Gastroesophageal sphincter (tissue), 4 donors: ENCODE measurements at places on chromosomes 2 and 18. TPM values are rescaled to one million over a fixed set of nuclear protein-coding genes. Genes with fewer than 3 reads are reported as not detected.

The GKN2 gene
- not detected for total RNA-seq

The DGKD gene
- total RNA-seq, result 19.2 TPM

The SPHKAP gene
- total RNA-seq, result 0.27 TPM

The BCS1L gene
- total RNA-seq, result 24.3 TPM

The GREB1L gene
- total RNA-seq, result 7.4 TPM

The TTR gene
- total RNA-seq, result not detected

- no peak for ATAC-seq
Observed at GRCh38 chr2:65565681-65566080, 133.3 kb upstream of the SPRED2 start.

- no peak for ATAC-seq
Observed at GRCh38 chr2:178401994-178402437, 49.0 kb downstream of the PRKRA start.

DNA sequence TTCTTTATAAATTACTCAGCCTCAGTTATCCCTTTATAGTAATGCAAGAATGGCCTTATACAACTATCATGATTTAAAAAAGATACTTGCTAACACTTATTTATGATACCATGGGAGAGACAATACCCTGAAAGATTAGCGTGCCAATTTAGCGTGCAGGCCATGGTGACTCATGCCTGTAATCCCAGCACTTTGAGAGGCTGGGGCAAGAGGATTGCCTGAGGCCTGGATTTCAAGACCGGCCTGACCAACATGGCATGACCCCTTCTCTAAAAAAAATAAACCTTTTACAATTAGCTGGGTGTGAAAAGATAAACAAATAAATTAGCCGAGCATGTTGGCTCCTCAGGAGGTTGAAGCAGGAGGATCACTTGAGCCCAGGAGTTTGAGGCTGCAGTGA lies 493.4 kb upstream of the FSIP2 start:
- no peak for ATAC-seq

DNA sequence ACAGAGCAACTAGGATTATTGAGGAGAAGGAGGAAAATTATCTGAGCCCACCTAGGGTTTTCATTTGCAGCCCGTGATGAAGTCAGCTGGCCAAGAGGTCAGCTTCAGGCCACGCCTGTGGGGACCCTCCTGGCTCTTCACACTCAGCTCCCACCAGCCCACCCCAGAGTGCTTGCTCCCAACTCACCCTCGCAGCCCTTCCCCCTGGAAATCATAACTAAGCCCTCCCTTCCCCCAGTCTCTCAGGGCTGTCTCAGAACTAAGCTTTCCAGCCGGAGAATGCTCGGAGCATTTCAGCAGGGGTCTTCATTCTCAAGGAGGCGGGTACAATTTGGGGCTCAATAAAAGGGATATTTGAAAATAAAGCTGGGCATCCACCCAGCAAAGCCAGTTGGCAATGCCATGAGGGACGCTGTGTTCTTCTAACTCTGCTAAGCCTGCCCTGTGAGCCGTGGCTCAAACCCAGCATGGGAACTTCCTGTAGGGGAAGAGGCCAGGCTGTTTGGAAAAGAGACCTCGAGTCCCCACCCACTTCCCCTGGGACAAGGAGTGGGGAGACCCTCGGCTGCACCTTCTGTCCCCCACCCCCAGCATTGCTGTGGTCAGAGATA lies 194.9 kb downstream of the CTIF start:
- no peak for ATAC-seq

GRCh38 chr2:237432484-237433092 lies 18.6 kb upstream of the COL6A3 start:
- ATAC-seq, result no peak

DNA sequence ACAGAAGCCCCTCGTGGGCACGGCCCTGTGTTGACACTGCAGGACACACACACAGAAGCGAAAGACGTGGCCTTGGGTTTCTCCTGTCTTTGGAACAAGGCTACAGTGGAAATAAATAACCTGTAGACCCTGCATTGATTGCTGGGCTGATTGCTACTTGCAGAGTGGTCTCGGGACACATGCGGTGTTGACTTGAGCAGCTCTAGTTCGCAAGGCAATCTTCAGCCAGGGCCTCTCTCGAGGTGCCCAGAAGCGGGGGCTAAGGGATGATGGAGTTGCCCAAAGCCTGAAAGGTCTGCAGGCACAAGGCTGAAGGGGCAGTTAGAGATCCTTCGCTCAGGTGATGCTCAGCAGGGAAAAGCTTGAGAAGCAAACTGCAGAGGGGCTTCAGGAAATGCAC lies 180.3 kb downstream of the SEPTIN10 start:
- no peak for ATAC-seq

DNA sequence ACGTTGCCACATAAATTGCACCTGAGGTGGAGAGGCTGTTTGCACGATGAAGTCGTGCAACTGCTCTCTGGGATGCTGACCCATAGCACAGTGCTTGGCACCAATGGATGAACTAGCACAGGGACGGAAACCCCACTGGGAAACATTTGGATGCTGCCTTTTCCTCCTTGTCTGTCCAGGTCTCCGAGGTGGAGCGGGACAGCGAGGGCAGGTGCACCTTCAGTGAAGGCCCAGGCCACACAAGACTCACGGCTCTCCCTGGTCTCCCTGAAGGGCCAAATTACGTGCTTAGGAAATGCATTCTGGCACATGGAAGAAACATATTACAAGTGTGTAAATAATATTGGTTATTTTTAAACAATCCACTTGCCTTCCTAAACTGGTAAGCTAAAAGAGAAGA lies 70.3 kb downstream of the TPO start:
- no peak for ATAC-seq

GRCh38 chr2:219570194-219570923 lies 980 bp downstream of the OBSL1 start:
- ATAC-seq, result peak; percentile 69

- ATAC-seq, result no peak
Observed at GRCh38 chr2:201500534-201500933, 49.0 kb downstream of the STRADB start.

DNA sequence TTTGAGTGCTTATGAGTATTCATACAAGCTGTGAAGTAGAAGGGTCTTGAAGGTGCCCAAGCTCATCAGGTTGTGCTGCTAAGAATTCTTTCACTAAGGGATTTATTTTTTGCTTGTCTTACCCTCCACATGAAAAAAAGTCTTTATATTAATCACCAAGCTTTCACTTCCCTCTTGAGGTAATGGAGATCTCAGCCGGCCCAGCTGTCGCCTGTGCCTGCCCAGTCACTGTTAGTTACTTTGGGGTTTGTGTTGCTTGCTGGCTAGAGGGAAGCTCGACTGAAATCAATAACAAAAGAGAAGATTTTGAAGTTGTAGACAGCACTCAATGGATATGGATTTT lies 21.9 kb downstream of the MC2R start:
- ATAC-seq, result no peak

DNA sequence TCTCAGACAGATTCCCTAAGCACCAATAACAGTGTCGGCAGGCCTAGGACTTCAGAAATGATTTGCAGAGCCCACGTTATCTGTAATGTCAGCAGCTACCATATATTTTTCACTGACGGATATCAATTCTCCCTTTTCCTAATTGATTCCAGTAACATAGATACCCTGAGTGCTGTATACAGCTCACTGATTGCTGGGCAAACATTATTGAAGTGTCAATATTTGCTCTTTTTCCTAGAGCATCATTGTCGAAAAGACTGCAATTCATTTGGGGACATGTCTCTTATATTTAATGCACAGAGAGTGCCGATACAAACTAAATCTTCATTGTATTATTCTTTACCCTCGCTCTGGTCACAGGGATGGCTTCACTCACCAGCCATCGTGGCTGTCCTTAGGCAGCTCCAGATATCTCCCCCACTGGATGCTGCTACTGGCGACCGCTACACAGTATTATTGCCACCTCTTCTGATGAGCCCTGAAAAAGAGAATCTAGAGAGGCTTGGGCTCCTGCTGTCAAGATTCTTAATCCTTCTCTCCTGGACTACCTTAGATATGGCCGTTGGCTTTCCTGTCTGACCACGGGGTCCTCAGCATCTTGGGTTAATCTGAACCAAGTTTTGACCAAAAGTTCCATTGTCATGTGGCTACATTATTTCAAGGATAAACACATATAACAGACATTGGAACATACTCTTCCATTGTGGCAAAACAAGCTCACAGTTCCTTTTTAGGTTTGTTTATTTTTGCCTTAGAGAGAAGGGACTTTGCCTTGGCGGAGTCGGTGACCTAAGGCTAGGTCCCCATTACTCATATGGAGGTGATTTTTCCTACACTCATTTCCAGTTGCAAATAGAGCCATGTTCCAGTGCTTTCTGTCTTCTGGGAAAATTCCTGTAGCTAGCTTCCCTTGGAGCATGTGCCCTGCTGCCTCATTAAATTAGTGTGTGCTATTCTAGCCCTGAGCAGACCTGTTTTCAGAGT lies 105.4 kb downstream of the CPO start:
- ATAC-seq, result no peak

- ATAC-seq, result no peak
Observed at GRCh38 chr2:44135771-44136170, 32.9 kb upstream of the PPM1B start.

DNA sequence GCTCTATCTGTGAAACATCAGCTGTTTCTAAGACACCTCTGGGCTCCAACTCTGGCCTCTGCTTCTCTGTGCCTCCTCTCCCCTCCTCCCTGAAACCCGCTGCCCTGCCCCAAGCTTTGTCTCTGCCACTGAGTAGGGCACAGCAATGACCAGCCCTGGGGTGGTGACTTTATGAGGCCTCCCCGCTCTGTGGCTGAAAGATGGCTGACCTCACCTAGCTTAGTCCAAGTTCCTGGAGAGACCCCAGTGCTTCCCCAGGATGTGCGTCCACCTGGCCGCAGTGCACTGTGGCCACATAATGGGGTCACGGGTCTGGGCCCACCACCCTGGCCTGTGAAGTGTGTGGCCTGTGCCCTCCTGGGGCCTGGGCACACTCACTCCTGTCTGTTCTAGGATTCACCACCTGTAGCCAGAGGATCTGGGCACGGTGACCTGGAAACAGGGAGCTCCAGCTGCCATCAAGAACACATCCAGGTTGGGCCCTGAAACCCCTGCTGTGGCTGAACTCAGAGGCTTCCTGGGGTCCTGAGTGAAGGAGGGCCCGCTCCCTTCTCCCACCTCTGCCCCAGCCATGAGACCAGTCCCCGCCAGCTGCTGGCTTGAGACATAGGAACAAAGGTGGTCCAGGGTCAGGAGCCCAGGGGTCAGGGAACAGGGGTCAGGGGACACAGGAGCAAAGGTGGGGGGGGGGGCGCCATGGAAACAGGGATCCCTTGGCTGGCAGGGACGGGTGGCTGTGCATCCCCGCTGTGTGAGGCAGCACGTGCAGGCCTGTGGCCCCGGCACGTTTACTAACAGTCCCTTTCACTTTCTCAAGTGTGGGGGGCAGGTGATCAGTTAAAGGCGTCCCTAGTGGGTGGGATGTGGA lies 29.3 kb upstream of the OTOS start:
- ATAC-seq, result no peak

GRCh38 chr18:1012775-1013174 lies 108.1 kb downstream of the ADCYAP1 start:
- ATAC-seq, result no peak

- ATAC-seq, result no peak
Observed at GRCh38 chr18:35577045-35577848, 4.3 kb upstream of the GALNT1 start.

DNA sequence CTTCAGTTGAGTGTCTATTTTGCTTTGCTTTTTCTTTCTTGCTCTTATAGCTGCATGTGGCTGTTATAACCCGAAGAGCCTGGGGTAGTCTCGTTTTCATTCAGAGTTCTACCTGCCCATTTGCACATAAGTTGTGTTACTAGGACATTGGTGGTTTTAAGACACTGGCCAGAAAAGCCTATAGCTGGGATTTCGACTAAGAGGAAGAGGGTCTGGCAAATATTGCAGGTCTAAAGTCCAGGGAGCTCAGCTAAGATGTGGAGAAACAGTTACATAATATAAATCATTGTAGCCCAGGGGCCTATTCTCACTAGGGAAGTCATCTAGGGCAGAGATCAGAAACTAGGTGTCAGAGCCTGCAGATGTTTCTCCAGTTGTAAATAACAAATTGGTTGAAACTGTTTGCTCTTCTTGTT lies 120.8 kb downstream of the BABAM2 start:
- ATAC-seq, result no peak

DNA sequence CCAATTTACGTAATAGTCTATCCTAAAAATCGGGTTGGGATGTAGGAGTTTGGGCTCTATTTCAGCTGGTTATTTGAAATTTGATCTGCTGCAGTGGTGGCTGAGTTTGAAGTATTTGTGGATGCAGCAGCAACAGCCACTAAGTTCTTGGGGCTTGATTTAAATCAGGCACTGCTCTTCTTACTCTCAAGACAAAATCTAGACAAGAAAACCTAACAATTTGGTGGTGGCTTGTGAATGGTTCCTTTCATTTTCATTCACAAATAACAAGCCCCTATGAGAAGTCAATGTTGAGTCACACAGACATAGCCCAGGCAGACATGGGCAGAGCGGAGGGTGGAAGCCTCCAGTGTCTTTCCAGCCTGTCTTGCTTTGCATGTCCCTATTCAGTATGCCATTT lies 199.3 kb downstream of the LTBP1 start:
- no peak for ATAC-seq

DNA sequence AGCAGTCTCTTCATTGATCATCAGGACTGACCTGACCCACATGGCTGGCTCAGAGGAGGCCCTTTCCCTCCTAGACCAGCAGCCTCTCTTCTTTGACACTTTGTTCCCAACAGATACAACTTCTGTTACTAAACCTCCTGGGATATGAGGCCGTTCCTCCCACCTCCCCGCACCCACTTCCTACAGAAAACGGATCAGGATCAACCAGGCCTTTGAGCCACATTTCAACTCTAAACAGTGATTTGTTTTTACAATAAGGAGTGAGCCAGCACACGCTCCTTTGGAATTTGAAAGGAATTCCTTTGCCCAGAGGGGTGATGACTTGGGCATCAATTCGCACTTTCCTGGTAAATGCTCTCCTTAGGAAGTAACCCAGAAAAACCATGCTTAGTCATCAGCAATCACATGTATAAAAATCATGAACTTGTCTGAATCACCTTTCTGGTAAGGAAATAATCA lies 180.4 kb downstream of the FAM124B start:
- no peak for ATAC-seq

- no peak for ATAC-seq
Observed at GRCh38 chr2:46997329-46997728, 81.7 kb upstream of the MCFD2 start.

DNA sequence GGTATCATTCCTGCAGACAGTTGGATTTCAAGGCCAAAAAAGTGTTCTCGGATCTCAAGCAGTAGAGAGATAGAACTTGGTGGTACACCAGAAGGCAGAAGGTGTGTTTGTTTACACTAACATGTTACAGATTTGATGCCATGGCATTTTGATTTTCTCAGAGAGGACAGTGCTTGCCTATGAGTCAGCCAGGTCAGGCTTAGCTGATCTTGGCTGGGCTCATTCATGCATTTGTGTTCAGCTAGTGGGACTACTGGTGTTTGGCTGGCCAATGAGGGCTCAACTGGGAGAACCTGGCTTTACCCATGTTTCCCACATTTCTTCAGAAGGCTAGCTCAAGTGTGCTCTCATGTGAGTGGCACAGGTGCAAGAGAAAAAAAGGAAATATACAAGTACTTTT lies 162.0 kb downstream of the C1D start:
- no peak for ATAC-seq
